DMS 273 treated with DMSO at 0.1 percent for 48 hours (cell line): ENCODE measurements at places on chromosomes 7 and 10.
A peak's percentile ranks its signal among the peaks of the same experiment; 100 is the strongest.

DNA sequence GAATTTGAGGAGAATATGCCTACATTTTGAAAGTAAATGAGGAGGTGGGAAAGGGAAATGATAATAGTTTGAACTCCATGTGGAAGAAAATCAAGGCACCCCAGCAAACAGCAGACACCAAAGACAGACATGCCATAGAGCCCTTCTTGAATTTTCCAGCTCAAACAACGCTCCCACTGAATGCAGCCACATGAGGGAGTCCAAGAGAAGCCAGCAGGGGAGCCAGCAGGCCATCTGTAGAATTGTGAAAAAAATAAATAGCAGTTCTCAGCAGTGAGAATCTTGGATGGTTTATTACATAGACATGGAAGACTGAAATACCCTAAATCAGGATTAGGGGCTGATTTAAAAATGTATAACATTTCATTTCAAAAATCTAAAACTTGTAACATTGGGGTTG, 1567.3 kb upstream of the LRRTM3 start:
- DNase-seq, result no peak

GRCh38 chr10:28796606-28797512, 119.5 kb downstream of the BAMBI start:
- no peak for DNase-seq

DNA sequence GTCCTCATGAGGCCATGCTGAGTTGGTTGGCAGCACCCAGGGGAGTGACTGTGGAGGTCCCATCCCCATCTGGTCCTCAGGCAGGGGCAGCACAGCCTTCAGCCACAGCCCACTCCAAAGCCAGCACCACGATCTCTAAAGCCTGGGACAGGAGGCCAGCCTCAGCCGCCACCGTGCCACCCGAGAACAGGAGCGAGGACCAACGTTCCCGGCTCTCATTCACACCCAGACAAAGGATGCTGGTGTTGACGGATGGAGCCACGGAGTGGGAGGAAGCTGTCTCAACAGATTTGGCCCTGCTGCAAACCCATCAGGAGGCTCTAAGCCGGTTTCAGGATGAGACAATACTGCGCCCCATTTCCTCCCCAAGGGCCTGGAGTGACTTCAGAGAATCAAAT, 42.7 kb upstream of the PPP2R2D start:
- DNase-seq, result no peak

GRCh38 chr7:6121141-6121540, 90.0 kb downstream of the ANKRD61 start:
- DNase-seq, result no peak

- DNase-seq, result no peak
Observed at GRCh38 chr10:14474656-14475055, 143.9 kb upstream of the FRMD4A start.

- no peak for DNase-seq
Observed at GRCh38 chr10:124419635-124420034, 912 bp upstream of the OAT start.

DNA sequence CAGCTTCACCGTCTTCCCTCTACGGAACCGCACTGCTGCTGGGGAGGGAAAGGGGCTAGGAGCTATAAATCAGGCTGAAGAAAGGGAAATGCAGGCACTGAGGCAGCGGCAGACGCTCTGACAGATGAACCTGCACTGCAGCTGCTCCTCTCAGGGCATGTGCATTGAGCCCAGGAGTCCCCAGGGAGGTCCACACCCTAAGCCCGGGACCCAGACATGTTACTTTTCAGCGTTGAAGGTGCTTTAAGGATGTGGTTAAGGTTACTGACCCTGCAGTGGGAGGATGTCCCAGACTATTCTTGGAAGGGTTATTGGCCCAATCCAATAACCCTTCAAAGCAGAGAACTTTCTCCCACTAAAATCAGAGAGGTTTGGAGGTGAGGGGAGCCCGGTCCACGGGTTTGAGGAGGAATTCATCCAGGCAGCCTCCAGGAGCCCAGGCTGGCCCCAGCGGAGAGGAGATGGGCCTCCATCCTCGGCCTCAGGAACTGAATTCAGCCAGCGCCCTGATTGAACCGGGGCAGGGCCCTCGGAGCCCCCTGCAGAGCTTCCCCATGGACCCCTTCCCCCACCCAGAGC, 75.4 kb downstream of the ADARB2 start:
- no peak for DNase-seq

DNA sequence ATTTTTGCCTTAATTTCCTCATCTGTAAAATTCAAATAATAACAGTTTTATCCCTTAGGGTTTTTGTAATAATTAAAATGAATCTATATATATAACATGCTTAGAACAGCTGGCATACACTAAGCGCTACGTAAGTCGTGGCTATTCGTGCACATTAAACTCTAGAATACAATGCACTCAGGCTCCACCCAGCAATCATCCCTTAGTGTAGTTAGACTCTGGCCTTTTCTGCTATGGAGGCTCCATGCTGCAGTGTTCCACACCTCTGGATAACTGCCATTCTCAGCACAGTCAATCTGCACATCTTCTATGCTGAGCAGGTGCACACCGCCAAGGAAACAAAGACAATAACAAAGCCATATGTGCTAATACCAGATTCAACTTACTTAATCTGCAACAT, 92.9 kb downstream of the IPMK start:
- no peak for DNase-seq

DNA sequence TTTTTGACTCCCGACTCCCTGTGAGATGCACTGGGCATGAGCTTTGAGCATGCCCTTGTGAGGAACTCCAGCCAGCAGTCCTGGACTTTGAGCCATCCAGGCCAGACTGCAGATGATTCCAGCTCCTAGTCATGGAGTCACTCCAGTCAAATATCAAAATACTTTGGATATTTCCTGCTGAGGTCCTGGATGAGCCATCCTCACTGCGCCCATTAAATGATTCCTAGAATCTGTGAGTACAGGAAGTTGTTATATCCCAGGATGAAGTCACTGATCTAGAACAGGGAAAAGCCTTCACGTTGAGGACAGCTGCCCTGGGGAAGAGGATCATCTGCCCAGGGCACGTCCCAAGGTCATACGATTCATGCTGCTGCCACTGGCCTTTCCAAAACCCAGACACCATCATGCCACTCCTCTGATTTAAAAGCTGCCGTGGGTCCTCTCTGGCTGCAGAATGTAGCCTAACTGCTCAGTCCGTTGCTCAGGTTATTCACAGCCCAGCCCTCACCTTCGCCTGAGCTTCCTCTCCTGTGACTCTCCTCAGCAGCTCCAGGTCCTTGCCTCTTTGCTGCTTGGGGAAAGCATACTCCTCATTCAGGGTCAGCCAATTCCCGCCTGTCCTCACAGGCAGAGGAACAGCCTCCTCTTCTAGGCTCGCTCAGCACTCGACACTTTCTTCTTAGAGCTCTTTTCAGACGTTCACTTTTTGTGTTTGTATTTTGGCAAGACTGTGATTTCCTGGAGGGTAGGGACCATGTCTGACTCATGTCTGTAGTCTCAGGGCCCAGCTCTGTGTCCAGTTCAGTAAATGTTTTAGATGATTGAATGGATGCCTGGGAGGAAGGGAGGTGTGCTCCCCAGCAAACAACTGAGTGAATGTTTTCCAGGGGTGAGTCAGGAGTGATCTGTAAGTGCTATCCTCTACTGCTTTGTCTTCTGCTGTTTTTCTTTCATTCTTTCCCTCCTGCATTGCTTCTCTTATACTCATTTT, 157.8 kb downstream of the SNX10 start:
- no peak for DNase-seq

DNA sequence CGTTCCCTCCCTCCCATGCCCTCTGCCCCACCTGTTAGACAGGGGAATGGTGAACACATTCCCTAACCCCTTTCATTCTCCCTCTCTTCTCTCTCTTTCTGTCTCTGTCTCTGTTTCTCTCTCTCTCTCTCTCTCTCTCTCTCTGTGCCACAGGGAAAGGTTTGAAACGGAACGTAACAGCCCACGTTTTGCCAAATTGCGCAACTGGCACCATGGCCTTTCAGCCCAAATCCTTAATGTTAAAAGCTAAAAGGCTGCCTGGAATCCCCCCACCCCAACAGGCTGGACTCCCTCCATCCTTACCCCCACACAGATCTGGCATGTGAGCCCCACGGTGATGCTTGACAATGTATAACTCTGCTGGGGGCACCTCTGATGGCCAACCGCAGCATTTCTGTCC, 30.8 kb downstream of the LDB3 start:
- no peak for DNase-seq

GRCh38 chr7:122352454-122352853, 47.9 kb upstream of the FEZF1 start:
- DNase-seq, result no peak

- no peak for DNase-seq
Observed at GRCh38 chr10:45380903-45381620, 7.0 kb downstream of the ALOX5 start.

GRCh38 chr10:71292624-71293445, 26.2 kb upstream of the SLC29A3 start:
- DNase-seq, result no peak

GRCh38 chr7:45069444-45070253, 19.1 kb downstream of the NACAD start:
- DNase-seq, result no peak

GRCh38 chr10:34156781-34157425, 658.2 kb downstream of the PARD3 start:
- no peak for DNase-seq

DNA sequence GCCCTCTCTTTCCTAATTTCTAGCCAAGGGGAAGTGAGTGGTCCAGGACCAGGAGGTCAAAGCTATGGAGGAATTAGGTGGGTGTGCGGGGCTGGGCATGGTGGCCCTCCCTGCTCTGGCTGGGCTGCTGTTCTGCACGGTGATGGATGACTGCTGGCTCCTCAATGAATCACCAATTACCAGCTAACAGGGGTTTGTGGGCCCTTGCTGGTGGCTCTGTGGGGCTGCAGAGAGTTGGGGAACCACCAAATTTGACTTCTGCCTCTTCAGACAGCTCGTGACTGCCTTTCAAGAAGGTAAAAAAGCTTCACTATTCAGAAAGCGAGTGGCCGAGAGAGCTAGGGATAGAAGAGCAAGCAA, 35.0 kb upstream of the HABP2 start:
- no peak for DNase-seq

GRCh38 chr10:94361171-94361794, 1.5 kb downstream of the NOC3L start:
- DNase-seq, result peak; percentile 1

DNA sequence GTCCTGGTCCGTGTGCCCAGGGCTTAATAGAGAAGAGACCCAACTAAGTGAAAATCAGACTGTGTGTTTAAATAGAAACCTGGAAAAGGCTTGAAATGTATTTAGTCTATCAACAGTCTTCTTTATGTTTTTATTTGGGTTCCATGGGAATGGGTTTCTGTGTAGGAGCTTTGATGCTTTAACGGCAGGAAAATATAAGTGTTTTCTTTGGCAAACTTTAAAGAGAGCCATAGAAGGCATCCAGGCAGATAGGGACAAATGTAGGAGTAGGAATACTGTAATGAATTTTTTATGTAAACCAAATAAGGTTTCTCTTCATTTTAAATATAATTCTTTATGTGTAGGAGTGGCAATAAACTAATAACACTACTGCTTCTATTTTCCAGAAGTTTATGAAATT, 989.0 kb downstream of the GATA3 start:
- DNase-seq, result no peak

DNA sequence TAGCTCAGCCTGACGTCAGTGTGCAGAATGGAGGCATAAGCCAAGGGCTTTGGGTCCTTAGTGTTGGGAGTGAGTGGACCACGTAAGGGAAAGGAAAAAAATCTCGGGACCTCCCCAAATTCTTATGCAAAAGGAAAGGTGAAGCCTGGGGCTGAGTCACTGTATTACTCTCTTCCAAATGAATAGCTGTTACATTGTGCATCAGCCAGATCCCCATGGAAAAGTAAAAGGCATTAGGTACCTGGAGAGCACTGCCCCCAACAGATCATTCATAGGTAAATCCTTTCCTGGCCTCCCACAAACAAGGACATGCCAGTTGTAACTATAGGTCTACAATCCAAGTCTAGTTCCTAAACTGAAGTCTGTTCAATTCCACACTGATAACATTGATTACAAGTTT, 170.5 kb downstream of the C1GALT1 start:
- no peak for DNase-seq

DNA sequence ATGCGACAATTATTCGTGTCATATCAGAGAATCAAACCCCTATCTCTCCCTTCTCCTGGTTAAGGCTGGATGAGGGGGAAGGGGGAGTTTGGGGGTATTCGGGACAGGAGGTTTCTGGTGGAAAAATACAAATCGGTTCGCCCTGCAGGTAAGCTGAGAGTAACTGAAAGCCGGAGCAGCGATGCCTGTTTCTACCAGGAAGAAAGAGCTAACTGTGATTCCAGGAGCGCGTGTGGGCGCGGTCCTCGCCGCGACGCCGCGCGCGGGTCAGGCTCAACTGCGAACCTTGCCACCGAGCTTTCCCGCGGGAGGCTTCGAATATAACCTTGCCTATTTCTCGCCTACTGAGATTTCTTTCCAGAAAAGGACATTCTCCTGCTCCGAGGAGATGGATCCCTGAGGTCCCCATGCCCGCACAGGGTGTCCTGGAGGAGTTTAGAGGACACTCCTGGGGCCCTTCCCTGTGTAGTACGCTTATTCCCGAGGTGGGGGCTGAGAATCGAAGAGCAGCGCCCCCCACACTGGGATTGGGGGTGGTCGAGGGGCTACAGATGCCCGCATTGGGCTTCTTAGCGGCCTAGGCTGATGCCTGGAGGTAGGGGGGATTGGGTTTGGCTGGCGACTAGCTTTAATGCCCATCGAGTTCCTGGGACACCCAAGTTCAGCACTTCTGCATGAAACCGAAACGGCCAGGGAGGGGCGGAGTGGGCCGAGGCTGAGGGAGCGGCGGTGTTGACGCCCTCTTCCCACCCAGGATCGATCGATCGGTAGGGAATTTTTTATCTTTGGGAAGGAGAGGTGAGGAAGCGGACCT, 13.0 kb upstream of the DLX6 start:
- DNase-seq, result no peak

- no peak for DNase-seq
Observed at GRCh38 chr10:43930777-43931176, 282.1 kb upstream of the ZNF32 start.

GRCh38 chr10:6348096-6348874, 145.6 kb downstream of the PFKFB3 start:
- DNase-seq, result no peak

- no peak for DNase-seq
Observed at GRCh38 chr10:28520346-28520745, 12.6 kb upstream of the WAC start.

GRCh38 chr7:39408906-39409305, 157.3 kb upstream of the YAE1 start:
- no peak for DNase-seq

GRCh38 chr7:70512144-70512543, 619.8 kb upstream of the GALNT17 start:
- DNase-seq, result no peak

DNA sequence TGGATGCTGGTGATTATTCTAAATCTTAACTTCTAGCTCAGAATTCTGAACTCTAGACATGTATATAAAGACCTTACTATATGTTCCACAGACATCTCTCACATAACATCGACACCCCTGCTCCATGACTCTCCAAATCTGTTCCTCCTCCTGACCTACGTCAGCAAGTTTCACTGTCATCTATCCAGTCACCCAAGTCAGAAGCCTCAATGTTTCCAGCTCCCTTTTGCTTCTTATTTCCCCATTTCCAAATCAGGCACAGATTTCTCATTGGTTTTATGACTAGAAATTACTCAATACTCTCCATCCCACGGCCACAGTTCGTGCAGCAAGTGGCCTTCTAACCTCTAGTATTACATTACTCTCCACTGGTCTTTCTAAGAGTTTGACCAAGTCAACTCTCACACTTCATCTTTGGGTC, 28.5 kb downstream of the EPC1 start:
- DNase-seq, result no peak
